Tibial artery (tissue), 4 donors: ENCODE measurements at places on chromosomes 1 and 21.

- no peak for DNase-seq
Observed at GRCh38 chr1:66119148-66119547, 326.5 kb downstream of the PDE4B start.

- peak; percentile 73 for DNase-seq
Observed at GRCh38 chr1:178953034-178953433, 72.7 kb upstream of the FAM20B start.

- DNase-seq: no peak
Observed at GRCh38 chr1:227841096-227841495, 25.6 kb downstream of the PRSS38 start.

GRCh38 chr1:214187121-214187900 is 93.6 kb upstream of the SMYD2 start:
- DNase-seq: no peak
